ENCODE measurements at places on chromosomes 4 and X.

DNA sequence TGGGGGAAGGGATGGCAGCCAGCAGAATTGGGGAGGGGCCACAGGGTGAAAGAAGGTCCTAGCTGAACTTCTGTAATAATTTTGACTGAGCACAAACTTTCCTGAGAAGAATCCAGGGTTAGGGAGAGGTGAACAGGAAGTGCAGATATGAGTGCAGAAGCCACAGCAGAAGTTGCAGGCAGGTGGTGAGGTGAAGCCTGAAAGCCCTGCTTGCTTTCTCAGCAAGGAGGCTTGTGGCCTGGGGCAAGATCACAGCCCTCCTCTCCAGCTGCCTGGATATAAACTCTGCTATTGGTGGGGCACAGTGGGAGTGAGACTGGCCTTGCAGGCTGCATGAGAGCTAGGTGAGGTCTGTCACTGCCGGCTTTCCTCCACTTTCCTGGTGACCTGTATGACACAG lies 44.1 kb upstream of the UPRT start:
- DNase-seq, result no peak

- DNase-seq, result peak; percentile 57
These were observed at the start of gene GRIPAP1 for GRCh38 chrX:49002091-49002935. TSS of gene GRIPAP1 (minus strand) at chrX:49002264. CDS start at chrX:49002229, 35 bp downstream.

- peak; percentile 84 for DNase-seq
These were observed 61.7 kb downstream of the MAML3 start for GRCh38 chr4:140092094-140092851.

DNA sequence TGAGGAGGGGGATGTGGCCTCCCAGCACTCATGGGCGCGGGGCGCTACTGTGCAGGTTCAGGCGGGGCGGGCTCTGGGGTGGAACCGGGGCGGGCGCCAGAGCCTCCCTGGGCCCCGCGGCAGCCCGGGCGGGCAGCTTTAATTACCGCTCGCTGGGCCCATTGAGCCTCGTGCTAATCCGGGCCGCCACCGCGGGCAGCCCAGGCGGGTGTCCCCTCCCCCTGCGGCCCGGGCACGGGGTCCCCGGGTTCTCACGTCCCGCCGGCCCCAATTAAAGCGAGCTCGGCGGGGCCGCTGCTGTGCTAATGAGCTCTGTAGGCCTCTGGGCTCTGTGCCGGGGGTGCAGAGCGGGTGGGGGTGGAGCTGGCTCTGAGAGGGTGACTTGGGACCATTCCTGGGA lies 22.8 kb upstream of the FGFR3 start:
- DNase-seq, result no peak

- DNase-seq, result no peak
These were observed 9.6 kb upstream of the SGMS2 start for GRCh38 chr4:107815158-107815557.

- DNase-seq, result no peak
These were observed at the start of gene PLAC8 for GRCh38 chr4:83114576-83114975. TSS of gene PLAC8 (minus strand) at chr4:83114729. CDS start at chr4:83107921, 6,808 bp downstream.

GRCh38 chr4:1409079-1409478 lies 2.8 kb upstream of the NKX1-1 start:
- DNase-seq, result no peak

GRCh38 chr4:3781997-3782930 lies 16.1 kb downstream of the ADRA2C start:
- no peak for DNase-seq

GRCh38 chrX:8668813-8669212 lies 63.1 kb downstream of the ANOS1 start:
- DNase-seq, result no peak

DNA sequence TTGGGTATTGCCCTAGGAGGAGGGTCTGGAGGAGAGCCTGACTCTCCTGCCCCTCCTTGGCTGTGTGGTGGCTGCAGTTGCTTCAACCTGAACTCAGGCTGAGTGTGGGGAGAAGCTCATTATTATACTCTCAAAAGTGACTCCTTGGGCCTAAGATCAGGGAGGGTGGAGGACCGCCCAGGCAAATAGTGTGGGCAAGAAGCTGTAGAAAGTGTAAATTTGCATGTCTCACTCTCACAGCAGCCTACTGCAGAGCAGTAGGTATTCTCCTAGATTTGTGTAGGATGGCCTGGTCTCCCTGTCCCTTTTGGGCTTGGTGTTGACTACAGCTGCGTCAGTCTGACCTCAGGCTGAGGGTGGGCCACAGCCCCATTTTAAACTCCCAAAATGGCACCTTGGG lies 156.1 kb downstream of the ZNF330 start:
- DNase-seq, result no peak

DNA sequence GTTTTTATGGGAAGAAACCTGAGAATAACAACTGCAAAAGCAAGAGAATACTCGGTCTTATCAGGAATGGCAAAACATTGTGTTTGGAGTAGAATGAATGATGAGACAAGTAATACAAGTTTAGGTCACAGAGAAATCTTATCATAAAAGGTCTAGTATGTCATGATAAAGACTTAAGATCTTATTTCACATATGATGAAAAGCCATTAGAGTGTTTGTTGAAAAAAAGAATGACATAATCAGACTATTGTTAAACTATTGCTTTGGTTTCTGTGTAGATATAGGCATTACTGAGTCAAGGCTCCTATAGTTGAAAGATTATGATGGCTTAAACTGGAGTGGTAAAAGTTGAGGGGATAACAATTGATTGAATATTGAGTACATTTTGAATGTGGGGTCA lies 603.6 kb downstream of the CCSER1 start:
- DNase-seq, result no peak

DNA sequence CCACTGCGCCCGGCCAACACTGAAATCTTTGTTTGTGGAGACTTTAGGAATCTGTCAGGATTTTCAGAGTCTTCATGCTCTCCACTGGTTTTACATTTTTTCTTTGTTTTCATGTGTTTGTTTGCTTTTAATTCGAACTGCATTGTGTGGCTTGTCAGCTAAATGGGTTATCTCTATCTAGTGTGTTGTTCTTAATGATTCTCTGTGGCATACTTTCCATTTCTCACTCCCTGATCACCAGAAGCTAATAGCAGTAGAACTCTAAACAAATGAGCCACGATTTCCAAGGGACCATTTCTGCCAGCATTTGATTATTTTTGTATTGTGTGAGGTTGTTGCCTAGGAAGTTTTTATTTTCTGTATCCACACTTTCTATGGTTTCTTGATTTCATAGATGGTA lies 352.4 kb downstream of the CAMK2D start:
- no peak for DNase-seq

DNA sequence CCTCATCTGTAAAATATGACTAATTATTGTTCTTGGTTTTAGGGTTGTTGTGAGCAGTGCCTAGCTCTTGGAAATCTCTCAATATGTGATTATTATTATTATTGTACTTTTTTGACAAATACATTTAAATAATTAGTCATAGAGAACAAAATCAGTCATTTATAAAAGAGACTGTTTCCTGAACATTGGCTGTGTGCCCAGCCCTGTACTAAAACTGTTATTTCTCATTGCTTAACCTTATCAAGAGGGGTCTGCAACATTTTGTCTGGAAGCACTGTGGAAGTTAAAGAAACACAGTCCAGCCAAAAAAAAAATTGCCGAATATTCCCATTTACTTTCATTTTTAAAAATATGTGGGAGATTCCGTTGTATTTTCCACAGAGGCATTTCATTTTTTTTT lies 989.2 kb upstream of the SLIT2 start:
- no peak for DNase-seq

GRCh38 chr4:47855350-47855749 lies 17.5 kb upstream of the CORIN start:
- no peak for DNase-seq

DNA sequence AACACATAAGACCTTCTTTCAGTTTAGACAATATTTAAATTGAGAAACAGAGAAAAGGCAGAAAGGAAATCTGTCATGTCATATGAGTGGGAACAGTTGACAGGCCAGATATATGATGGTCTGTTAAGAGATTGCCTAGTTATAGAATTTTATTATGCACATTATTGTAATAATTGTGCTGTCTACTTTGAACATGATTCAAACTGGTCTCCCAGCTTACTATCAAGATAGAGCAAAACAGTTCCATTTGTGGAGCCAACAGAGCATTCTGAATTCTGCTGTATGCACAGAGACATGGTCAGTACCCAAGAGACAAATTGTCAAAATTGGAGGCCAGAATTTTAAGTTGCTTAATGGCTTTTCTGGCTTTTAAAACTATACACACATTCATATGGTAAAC lies 139.4 kb downstream of the FBXO8 start:
- DNase-seq, result no peak

DNA sequence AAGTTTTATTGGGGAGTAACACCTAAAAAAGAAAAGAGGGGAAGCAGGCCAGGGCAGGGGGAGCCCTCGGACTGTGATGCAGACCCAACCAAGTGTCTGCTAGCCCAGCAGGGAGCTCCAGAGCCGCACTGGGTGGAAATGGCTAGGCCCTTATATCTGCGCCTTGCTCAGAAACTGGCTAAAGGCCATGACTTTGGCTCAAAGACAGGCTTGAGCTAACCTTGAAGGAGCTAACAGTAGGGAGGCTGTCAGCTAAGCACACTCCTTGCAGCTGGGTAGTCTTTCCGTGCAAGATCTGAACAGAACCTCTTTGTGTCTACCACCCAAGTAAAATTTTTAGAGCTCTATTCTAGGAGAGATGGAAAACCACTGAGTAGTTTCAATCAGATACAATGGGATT lies 43.0 kb downstream of the SEPSECS start:
- DNase-seq, result no peak

- no peak for DNase-seq
These were observed 12.7 kb upstream of the HPF1 start for GRCh38 chr4:169770416-169770815.

- no peak for DNase-seq
These were observed 9.0 kb upstream of the MAGEC2 start for GRCh38 chrX:142214081-142214480.

GRCh38 chr4:7126981-7127380 lies 59.1 kb upstream of the GRPEL1 start:
- no peak for DNase-seq
